ENCODE measurements at places on chromosomes 13 and 19.
A peak's percentile ranks its signal among the peaks of the same experiment; 100 is the strongest.

DNA sequence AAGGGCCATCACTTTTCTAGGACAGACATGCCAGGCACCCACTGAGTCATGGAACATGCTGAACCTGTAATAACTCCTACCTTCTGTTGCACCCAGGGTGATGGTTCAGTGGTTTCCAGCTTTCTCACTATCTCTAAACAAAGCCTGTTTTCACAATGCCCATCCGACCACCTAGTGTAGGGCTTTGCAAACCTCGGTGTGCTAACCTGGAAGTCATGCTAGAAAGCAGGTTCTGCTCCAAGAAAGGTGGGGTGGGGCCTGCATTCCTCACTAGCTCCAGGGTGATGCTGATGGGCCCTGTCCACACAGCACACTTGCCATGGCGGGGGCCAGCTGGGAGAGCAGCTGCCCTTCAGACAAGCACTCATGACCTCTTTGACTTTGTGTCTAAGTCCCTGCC lies 43.4 kb downstream of the COL4A2 start:
- no peak for DNase-seq

DNA sequence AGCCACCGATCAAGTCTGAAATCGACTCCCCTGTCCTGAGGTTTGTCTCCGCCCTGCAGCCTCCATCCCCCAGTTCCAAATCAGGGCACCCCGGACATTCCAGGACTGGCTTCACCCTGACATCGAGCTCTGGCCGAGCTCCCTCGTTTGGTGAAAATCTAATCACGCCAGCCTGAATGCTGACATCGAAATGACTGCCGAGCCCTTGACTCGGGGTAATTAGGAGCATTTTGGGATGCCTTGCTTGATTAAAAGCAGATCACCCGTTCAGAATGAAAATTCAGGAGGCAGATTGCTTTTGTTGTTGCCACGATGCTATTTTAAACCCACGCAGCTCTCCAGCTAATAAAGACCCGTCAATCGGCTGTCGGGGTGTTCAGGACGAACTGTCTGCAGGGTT lies 34.3 kb downstream of the ZNRF4 start:
- DNase-seq: no peak

- DNase-seq: peak; percentile 33
Measured at GRCh38 chr13:95185851-95186250, 115.4 kb downstream of the ABCC4 start.

- DNase-seq: no peak
Measured at GRCh38 chr19:21835429-21835809, 563 bp downstream of the ZNF43 start.

- DNase-seq: no peak
Measured at GRCh38 chr19:40604647-40605215, 3.6 kb downstream of the LTBP4 start.

Measured in GDM1 (cell line).